ENCODE measurements at places on chromosomes 12 and 14.

GRCh38 chr12:15364221-15365160 lies 42.2 kb downstream of the PTPRO start:
- DNase-seq, result no peak

- peak; percentile 1 for DNase-seq
Measured at GRCh38 chr12:88142610-88142991, 494 bp downstream of the TMTC3 start.

GRCh38 chr12:28771968-28772367 lies 377.1 kb upstream of the FAR2 start:
- DNase-seq, result no peak

- DNase-seq, result no peak
Measured at GRCh38 chr12:72272091-72272661, at the start of gene TRHDE. Gene TRHDE (plus strand): TSS chr12:72272370. CDS start chr12:72272644, 274 bp downstream.

DNA sequence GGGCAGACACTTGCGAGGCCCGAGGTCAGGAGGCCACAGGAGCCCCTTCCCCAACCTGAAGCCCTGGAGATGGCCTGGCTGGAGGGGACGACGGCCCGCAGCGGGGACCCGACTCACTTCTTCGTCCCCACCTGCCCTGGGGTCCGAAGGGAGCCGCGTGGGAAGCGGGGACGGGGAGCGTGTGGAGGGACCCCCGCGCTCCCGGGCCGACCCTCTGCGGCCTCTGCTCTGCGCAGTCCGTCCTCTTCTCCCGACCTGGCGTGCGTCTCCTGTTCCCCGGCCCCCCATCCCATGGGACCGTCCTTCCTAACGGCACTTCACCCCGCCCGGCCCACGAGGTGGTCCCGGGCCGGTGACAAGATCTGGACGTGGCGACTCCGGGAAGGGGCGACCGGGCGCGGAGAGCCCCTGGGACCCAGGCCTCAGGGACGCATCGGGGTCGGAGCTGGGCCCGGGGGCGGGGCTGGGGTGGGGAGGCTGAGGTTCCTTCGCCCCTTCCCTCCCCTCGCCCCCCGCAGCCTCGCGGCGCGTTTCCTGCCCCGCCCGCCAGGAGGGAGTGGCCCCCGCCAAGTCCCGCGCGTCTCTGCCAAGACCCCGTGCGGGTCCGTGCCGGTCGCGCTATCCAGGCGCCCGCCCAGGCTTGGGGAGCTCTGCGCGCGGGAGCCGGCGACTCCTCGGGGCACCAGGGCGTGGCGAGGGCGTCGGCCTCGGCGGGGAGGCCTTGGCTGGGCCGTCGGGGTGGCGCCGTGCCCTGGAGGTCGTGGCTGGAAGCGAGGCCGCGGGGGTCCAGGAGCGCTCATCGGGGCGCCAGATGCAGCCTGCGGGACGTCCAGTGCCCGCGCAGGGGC lies 97.1 kb downstream of the TNFAIP2 start:
- no peak for DNase-seq

- no peak for DNase-seq
Measured at GRCh38 chr14:39069923-39070322, 33.1 kb downstream of the SEC23A start.

- DNase-seq, result no peak
Measured at GRCh38 chr12:119783787-119784186, 93.3 kb downstream of the CIT start.

- no peak for DNase-seq
Measured at GRCh38 chr12:115216301-115216700, 532.3 kb upstream of the TBX3 start.

DNA sequence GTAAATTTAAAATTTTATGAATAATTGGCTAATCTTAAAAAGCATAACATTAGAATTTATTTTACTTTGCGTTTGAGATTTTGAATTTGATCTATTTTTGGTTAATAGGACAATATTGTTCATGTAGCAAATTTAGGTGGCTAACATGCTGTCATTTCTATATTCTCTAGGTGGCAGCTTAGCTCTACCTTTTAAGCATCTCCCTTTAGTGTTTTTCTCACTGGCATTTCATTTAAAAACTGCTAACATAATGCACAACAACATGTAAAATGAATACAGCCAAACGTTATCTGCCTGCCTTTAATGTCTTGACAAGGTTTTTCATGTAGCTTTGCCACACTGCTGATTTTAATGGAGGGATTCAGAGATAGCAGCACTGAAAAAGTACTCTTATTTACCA lies 272.4 kb upstream of the FBXO33 start:
- DNase-seq, result no peak

- DNase-seq, result no peak
Measured at GRCh38 chr12:13870255-13870654, 111.1 kb downstream of the GRIN2B start.

GRCh38 chr14:68343534-68344118 lies 449.2 kb downstream of the ZFP36L1 start:
- no peak for DNase-seq

GRCh38 chr12:88866881-88867280 lies 286.6 kb upstream of the KITLG start:
- no peak for DNase-seq

- no peak for DNase-seq
Measured at GRCh38 chr12:1528791-1529190, 65.6 kb downstream of the FBXL14 start.

- DNase-seq, result no peak
Measured at GRCh38 chr12:6902448-6902847, 2.2 kb upstream of the LRRC23 start.

GRCh38 chr12:83147341-83147740 lies 460.6 kb downstream of the TMTC2 start:
- DNase-seq, result no peak

DNA sequence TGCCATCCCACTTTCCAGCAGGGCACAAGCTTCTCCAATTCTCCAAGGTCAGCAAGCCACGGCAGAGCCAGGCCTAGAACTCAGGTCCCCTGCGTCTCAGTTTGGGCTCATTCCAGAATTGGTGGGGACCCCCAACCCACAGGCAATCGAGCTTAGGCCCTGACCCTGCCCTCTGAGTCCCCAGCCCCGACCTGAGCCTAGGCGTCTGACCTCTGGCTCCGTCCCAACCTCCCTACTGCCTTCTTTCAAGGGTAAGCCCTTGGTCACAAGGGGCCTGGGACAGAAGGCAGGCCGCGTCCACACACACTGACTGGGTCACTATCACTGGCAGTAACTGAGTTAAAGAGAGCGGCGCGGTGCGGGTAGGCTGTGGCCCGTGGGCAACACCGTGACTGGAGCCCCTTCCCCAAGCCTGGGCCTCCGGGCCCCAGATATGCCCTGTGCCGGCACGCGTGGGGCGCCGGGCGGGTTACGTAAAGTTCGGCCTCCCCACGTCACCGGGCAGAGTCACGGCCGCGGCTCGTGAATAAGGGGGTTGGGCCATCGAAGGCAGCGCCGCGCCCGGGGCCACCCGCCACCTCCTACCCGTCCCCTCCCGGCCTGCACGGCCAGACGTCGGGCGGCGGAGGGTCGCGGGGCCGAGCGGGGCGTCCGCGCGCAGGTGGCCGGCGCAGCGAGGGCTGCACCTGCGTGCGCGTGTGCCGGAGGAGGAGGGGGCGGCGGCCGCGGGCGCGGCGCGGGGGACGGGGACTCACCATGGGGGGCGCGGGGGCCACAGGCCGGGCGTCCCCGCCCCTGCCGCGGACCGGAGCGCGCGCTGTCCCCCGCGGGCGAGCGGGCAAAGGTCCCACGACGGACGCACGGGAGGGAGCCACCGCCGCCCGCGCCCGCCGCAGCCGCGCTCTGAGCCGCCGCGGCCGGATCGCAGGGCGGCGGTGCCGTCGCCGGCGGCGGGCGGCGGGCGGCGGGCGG lies 516 bp downstream of the ANKRD9 start:
- peak; percentile 35 for DNase-seq

DNA sequence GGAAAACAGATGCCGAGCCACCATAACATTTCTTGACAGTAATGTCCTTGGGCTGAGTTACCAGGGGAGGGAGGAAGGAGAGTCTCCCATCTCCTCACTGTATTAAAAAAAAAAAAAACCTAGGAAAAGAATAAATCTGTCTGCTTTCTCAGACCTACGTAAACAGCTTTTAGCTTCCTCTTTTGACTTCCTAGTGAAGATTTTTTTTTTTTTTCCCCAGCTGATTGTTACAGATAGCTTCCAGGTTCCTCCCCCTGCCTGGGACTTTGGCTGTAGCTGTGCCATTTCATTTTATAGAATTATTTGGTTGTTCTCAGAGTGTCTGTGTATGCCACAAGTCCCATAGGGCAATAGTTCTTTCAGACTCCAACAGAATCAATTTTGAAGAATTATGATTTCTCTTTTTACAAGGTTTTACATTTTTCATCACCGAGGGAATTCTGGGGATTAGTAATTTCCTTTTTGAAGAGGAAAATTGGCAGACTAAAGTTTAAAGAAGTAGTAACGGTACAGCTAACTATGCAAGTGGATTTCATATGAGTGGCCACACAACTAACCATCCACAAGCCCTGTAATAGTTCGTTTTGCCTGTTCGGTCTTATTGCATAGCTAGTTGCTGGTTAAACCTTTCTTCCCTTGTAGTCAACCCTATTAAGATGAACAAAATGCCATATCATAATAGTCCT lies 23.1 kb upstream of the GNS start:
- DNase-seq, result no peak

- DNase-seq, result peak; percentile 84
Measured at GRCh38 chr12:120231316-120232011, 30.6 kb upstream of the RPLP0 start.

DNA sequence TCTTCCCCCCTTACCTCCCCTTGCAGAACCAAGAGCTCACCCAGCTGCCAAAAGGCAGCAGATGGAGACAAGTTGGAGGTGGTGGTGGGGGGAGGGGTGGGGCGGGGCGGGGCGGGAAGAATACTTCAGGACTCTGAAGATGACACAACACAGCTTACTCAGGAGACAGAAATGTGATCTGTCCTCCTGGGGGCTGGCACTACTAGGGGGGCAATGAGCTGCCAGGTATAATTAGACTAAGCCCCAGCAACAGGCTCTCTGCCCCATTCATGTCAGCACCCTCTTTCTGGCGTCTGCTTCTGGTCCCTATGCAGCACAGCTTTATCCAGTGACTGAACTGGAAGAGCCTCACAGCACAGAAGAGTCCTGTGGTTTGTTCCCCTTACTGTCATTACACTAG lies 407.0 kb downstream of the MED13L start:
- no peak for DNase-seq

- no peak for DNase-seq
Measured at GRCh38 chr12:79689477-79690141, 1.2 kb downstream of the PAWR start.
